Vagina (tissue), 2 donors: ENCODE measurements at places on chromosomes 1 and 21.

- DNase-seq, result no peak
Measured at GRCh38 chr21:34878501-34878900, 170.6 kb downstream of the RUNX1 start.

DNA sequence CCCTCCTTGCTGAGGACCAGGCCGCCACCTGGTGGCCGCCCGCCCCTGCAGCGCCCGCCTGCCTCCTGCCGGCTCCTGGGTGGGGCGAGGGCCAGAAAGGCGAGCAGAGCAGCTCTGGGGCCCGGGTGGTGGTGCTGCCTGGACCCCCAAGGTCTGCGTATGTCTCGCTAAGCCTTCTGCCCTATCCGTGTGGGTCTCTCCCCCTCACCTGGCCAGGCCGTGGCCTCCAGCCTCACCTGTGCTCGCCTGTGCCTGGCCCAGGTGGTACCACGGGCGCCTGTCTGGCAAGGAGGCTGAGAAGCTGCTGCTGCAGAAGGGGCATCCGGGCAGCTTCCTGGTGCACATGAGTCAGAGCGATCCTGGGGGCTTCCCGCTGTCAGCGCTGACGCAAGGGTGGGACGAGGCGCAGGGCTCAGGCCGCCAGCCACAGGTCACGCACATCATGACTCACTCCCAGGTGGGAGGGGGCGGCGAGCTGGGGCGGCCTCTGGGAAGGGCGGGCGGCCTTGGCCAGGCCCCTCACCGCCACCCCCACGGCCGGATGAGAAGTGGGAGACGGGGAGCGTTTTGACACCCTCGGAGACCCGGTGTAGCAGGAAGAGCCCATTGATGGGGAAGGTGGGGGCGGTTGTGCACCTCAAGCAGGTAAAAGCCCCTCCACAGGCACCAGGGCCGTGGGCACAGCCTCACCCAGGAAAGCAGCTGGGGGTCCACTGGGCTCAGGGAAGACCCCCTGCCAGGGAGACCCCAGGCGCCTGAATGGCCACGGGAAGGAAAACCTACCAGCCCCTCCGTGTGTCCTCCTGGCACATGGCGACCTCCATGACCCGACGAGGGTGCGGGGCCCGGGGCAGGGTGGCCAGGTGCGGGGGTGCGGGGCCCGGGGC lies 9.9 kb downstream of the RNF223 start:
- no peak for DNase-seq

DNA sequence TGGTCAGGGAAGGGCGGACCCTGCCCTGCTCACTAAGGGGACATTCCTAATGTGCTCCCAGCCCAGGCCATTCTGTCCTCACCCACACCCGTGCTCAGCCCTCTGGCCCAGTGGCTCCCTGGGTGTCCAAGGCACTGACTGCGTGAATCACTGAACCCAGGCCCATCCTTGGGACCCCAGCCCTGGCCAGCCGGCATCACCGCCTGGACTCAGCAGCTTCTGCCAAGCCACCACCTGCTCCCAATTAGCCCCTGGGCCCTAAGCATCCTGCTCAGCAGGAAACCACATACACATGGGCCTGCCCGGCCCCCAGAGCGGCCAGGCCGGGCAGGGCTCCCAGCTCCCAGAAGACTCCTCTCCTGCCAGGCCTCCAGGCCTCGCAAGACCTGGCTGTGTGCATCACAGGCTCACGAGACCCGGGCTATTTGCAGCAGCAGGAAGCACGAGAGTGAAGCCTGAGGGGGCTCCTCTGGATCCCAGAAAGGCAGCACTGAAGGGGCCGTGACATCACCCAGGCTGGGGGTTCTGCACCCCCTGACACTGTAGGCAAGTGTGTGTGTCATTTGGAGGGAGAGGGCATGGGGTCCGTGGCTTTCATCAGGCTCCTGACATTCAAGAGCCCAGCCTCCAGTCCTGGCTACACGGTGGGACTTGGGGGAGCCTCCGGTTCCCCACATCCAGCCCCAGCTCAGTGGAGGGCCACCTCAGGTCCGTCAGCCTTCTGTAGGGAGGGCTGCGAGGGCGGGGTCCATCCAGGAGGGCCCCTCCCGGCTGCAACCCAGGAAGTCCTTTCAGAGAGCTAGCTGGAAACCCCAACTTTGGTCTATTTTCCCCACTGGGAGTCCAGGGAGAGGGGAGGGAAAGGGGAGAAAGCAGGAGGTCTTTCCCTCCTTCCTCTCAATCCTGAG lies 1.6 kb downstream of the MFAP2 start:
- no peak for DNase-seq

DNA sequence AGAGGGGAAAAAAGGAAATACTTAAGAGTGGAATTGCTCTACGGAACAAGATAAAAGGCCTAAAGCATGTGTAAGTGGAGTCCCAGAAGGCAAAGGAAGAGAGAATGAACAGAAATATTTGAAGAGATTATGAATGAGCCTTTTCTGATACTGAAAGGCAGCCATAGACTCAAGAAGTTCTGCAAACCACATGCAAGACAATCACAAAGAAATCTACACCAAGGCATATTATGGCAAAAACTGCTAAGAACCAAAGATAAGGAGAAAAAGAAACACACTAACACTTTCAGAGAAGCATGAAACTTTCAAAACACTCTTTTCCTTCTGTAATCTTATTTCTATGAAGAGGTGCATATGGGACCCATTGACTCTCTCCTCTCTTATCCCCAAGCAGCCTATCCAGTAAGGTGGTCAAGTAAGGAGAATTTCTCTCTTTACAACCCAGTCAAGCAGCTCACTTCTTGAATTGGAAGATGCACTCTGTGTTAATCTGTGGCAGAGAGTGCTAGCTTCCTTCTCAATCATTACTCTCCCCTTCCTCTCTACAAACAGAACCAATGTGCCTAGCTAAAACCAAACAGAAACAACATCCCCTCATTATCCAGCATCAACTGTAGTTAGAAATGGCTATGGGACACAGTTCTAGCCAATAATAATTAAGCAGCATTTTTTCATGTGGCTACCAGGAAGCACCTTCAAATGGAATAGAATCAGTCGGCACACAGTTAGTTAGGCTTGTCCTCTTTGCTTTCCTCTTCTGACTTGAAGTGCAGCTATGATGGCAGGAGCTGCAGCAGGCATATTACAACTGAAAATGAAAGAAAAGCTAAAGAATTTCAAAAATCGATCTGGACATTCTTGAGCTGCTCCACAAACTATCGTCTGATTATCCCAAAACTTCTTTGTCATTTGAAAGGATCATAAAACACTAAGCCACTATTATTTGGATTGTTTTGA lies 25.9 kb downstream of the KRTAP19-8 start:
- DNase-seq, result no peak

GRCh38 chr1:30060738-30061137 lies 662.6 kb downstream of the MATN1 start:
- DNase-seq, result no peak

DNA sequence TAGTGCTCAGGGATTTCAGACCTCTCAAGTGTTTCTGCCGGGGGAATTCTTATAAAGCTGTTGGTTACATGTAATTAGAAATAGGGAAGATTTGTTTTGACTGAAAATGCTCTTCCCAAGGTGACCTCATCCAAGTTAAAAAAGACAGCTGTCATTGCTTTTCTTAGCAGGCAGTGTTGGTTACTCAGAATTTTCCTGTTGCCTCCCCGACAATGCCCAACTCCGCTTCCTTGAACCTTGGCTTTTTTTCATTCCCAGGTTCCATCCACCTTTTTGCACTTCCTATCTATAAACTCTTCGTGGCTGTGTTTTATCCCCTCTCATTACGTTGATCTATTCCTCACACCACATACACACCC lies 825 bp upstream of the DPH5 start:
- no peak for DNase-seq

DNA sequence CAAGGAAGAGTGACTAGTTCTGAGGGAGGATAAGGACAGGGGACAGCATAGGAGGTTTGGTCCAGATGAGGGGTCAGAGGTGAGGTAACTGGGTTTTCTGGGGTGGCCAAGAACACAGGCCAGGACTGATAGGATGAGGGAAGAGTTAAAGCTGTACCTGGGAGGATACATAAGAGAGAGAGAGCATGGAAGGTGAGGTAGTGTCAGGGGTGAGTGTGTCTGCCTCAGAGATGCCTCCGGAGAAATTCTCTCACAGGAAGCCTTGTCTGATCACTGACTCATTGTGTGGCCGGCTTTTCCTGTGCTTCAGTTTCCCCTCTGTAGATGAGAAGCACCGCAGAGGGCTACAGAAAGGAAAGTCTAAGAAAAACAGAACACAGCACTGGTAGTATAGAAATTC lies 40.2 kb downstream of the FASLG start:
- no peak for DNase-seq

- DNase-seq, result no peak
Measured at GRCh38 chr1:197024460-197024859, 42.6 kb downstream of the F13B start.
